ENCODE measurements at places on chromosomes 3 and 15.

DNA sequence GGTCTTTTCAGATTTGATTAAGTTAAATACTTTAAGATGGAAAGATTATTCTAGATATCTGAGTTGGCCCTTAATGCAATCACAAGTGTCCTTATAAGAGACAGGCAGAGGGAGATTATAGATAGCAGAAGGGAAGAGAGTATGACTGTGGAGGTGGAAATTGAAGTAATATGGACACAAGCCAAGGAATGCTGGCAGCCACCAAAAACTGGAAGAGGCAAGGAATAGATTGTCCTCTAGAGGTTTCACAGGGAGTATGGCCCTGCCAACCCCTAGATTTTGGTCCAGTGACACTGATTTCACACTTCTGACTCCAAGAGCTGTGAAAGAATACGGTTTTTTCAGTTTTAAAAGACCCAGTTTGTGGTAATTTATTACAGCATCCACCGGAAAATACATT, 1498.7 kb upstream of the CADM2 start:
- DNase-seq, result no peak

GRCh38 chr3:111598552-111598951, 3.4 kb upstream of the ZBED2 start:
- DNase-seq, result no peak

- no peak for DNase-seq
Observed at GRCh38 chr3:170598091-170598502, 12.2 kb upstream of the SLC7A14 start.

DNA sequence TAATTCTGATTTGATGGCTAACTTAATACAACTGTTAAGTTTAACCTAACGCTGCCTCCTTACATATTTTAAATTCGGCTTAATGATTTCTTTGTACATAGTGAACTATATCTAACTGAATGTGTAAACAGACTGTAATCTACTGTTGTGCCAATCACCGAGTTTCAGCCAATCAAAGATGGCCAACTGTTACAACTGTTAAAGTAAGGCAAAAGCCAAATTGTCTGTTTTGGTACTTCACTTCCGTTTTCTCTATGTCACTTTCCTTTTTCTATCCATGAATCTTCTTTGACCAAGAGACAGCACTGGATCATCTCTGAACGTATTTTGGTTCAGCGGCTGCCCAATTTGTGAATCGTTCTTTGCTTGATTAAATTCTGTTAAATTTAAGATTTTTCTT, 137.0 kb downstream of the LMLN start:
- no peak for DNase-seq

GRCh38 chr3:194176274-194176991, 40.5 kb downstream of the HES1 start:
- DNase-seq, result no peak

- DNase-seq, result no peak
Observed at GRCh38 chr3:140580746-140581145, 97.1 kb upstream of the TRIM42 start.

DNA sequence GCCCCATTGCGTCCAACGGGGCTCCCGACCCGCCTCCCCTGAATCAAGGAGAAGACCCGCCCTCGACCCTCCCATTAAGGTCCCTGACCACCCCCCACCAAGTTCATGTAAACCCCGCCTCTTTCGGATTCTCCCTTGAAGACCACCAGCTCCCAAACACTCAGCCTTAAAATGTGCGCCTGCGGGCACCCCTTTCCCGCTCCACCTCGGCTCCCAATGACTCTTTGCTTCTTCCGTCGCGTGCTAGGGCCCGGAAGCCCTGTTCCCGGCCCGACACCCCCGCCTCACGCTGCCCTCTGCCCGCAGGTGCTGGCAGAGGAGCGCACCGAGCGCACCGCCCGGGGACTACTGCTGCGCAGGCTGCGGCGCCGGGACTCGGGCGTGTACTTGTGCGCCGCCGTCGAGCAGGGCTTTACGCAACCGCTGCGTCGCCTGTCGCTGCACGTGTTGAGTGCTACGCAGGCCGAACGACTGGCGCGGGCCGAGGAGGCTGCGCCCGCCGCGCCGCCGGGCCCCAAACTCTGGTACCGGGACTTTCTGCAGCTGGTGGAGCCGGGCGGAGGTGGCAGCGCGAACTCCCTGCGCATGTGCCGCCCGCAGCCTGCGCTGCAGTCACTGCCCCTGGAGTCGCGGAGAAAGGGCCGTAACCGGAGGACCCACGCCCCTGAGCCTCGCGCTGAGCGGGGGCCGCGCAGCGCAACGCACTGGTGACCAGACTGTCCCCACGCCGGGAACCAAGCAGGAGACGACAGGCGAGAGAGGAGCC, 2.7 kb upstream of the LSMEM2 start:
- peak; percentile 24 for DNase-seq

DNA sequence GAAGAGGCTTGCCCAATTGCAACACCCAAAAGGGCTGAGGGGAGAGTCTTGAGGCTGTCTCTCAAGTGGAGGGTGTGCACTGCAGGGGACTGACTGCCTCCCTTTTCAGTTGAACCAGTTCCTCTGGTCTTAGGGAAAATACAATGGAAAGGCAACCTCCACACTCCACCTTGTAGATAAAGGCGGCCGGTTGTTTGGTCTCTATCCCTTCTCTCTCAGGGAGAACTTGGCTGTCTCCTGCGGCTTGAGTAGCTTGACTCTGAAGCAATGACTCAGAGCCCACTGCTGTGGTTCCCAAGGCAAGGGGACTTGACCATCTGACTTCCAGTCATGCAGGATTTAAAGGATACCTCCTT, 143.2 kb upstream of the UMPS start:
- DNase-seq, result no peak

GRCh38 chr3:126295407-126295939, 61.7 kb downstream of the KLF15 start:
- no peak for DNase-seq

- DNase-seq, result no peak
Observed at GRCh38 chr3:27565201-27565852, 81.1 kb upstream of the SLC4A7 start.

- DNase-seq, result no peak
Observed at GRCh38 chr3:77137559-77137958, 97.7 kb downstream of the ROBO2 start.

GRCh38 chr3:129577366-129577765, 29.1 kb downstream of the PLXND1 start:
- DNase-seq, result no peak

DNA sequence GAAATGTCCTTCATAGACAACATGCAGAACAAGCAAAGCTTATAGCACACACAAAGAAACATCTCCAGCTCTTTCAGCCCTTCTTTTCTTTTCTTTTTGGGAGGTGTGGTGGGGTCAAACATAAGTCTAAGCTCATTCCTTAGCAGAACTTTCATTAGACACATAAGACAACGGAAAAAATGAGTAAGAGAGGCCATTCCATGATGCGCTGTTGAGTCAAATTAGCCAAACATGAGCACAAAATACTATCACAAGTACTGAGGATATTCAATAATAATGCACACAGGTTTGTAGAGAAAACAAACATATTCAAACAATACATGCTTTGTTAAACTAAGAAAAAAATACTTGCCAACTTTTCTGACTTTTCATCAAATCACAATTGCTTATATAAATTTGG, 83.0 kb downstream of the PLOD2 start:
- DNase-seq, result no peak

- DNase-seq, result no peak
Observed at GRCh38 chr3:51538115-51538458, 432 bp upstream of the RAD54L2 start.

DNA sequence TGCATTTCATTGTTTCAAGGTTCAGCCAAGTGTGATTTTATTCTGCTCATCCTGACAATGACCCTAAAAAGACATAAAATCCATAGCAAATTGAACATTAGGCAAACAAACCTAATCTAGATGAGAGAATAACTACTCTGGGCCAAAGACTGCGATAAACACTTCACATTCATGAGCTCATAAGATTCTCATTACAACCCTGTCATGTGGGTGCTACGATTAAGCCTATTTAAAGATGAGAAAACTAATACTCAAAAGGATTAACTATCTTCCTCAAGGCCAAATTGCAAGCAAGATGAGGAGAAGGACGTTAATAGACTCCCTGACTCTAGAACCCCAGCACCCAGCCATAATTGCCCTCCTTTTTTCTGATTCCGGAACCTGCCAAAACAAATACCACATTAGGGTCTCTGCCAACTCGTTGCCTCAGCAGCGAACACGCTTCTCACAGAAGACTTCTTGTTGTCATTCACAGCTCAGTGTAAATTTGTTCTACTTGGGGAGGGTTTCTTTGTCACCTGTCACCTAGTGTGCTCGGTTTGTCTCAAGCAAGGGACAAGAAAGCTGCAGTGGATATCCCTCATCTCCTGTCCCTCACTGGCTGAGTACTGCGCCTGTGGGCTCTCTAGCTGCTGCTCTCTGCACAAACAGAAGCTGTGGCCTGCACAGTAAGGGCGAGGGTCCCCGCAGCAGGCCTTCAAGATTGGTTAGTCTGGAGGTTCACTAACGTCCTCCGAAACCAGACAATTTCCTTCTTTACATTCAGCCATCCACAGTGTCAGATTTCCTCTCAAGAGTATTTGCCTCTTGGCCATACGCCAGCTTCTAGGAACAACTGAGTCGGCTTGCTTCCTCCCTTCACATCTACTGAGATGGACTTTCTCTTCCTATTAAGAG, 200.0 kb upstream of the UBE2E2 start:
- no peak for DNase-seq

DNA sequence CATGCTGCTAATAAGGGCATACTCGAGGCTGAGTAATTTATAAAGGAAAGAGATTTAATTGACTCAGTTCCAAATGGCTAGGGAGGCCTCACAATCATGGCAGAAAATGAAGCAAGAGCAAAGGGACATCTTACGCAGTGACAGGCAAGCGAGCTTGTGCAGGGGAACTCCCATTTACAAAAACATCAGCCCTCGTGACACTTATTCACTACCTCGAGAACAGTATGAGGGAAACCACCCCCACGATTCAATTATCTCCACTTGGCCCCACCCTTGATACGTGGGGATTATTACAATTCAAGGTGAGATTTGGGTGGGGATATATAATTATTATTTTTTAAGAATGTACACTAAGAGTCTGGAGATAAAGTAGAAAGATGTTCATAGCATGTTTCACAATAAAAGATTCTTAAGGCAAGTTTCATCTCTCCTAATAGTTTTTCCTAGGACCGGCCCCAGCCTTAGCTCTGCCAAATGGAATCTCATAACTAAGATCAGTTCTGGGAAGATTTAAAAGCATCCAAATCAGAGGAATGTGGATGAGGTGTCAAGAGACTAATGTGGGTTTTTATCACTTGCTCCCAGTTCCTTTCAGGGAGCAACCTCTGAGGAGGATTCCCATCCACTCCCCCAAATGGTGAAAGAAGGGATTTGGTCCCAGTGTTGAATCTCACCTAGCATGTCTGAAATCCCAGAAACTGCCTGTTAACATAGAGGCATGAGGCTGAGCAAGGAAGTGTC, 221.0 kb downstream of the ZMAT3 start:
- no peak for DNase-seq

DNA sequence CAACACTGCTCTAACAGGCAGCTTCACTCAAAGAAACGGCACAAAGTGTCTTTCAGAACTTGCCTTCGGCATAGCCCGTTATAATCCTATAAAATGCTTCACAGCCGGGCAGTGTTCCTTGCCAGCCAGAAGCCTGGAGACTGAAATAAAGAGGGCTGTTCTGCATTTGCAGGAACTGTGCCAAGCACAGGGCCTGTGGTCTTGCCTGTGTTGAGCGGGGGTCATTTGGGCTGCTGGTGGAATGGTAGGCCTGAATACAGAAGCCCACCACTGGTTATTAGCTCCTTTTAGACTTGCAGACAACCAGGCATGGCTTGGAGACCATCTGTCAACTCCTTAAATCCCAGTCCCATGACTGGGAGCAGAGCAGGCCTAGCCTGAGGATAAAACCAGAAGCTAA, 4.7 kb upstream of the ARHGEF3 start:
- no peak for DNase-seq

DNA sequence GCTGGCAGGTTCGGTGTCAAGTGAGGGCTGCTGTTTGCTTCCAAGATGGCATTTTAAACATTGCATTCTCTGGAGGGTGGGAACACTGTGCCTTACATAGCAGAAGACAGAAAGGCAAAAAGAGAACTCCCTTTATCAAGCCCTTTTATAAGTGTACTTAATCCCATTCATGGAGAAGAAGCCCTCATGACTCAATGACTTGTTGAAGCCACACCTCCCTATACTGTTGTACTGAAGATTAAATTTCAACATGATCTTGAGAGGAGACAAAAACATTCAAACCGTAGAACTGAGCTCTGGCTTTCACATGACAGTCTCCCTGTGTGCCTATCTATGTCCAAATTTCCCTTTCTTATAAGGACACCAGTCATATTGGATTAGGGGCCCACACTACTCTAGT, 443.4 kb upstream of the CDIN1 start:
- no peak for DNase-seq

DNA sequence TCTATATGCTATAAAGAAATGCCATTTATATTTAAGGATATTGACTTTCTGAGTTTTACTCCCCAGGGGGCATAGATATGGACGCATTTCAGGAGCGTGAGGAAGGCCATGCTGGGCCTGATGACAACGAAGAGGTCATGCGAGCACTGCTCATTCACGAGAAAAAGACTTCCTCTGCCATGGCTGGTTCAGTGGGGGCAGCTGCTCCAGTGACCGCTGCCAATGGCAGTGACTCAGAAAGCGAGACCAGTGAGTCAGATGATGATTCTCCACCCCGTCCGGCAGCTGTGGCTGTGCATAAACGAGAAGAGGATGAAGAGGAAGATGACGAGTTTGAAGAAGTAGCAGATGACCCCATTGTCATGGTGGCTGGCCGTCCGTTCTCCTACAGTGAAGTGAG, 38.4 kb downstream of the GTF2E1 start:
- DNase-seq, result no peak

DNA sequence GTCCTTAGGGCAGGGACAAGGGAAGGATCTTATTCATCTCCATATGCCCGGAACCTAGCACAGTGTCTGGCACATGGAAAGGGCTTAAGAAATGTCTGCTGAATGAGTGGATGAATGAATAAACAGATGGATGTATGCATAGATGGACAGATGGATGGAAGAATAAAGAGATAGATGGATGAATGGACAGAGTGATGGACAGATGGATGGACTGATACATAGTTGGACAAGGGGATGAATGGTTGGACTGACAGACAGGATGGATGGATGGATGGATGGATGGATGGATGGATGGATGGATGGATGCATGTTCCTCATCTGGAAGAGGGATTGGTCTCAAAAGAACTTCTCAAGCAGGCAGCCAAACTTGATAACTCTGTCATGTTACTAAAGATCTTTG, 177.6 kb downstream of the MEGF11 start:
- no peak for DNase-seq

- no peak for DNase-seq
Observed at GRCh38 chr3:197017003-197017402, 12.6 kb downstream of the MELTF start.

Data from central memory CD4-positive, alpha-beta T cell (primary cell).